ENCODE measurements at places on chromosomes 1 and 21.

DNA sequence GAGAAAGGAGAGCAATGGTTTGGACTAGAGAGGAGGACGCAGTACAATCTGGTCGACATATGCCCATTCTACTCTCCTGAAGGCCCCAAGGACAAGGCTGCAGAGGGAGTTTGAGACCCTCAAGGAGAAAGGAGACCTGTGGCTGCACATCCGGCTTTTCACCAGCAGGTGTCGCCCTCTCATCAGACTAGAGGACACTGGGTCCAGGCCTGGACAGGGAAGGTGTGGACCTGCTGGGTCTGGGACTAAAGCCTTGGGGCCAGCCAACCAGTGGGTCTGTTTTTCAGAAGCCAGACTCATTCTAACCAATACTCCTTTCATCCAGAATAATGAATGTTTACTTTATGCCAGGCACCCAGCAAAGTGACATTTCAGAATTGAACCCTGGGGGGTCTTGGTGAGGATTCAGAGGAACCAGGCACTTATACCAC lies 5.0 kb downstream of the SRARP start:
- DNase-seq, result peak; percentile 92

GRCh38 chr1:175894581-175894980 lies 151.2 kb upstream of the TNR start:
- no peak for DNase-seq

DNA sequence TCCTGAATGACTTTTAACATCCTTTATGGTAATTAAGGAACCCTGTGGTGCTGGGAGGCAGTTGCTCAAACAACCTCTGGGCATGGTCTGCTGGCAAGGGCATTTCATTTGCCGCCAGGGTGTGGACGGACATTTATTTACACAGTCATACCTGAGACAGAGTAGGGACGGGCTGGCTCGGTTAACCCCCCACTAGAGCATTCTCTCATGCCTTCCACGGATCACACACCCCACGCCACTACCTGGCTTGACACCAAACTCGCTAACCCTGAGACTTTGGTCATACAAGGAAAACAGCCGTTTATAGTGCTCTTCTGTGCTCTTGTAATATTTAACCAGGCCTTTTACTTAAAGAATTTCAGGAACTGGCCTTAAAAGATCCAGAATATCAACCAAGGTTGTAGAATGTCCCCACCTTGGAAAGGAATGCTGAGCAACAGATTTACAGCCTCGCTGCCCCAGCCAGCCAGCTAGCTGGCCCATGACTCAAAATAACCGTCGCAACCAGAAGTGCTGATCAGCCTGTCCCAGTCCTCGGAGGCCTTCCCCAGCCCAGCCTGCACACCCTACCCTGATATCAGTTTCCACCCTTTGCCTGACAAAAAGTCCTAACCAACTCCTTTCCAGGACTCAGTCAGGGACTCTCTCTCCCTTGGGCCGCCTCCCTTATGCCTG lies 6.5 kb upstream of the PDXK start:
- DNase-seq, result peak; percentile 55

DNA sequence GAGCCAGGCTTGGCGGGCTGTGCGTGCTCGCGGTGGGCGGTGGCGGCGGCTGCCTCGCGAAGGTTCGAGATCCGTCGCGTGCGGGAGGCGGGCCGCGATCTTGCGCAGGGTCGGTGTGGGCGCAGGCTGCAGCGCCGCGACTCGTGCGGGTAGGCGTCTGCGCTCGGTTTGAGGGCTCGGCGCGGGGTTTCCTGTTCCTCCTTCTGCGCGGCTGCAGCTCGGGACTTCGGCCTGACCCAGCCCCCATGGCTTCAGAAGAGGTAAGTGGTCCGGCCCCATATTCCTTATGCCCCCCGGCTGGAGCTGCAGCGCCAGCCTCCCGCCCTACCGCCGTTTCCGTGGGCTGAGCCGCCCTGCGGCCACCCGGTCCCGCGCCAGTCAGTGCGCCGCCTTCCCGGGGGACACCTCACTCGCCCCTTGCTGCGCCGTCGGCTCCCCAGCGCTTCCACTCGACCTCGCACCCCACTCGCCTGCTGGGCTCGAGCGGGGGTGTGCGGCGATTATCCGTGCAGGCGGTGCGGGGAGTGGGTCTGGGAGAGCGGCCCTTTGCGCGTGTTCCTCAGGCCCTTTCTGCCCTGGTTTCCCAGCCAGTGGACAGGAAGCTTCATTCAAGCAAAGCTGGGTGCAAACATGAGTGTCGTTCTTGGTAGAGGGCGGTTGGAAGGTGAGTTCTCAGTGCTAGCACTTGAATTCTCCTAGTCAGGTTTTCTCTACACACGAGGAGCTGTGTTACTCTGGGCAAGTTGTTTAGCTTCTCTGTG lies at the start of gene CACYBP:
TSS of gene CACYBP (plus strand) at position 12 of the 761 bp plus-strand sequence. CDS start at position 246, 234 bp downstream.
- DNase-seq, result peak; percentile 66

GRCh38 chr1:62452951-62453350 lies 16.1 kb downstream of the USP1 start:
- DNase-seq, result no peak

GRCh38 chr1:151327223-151327902 lies at the start of gene PI4KB:
Gene PI4KB, minus strand, starts transcription at chr1:151327416. Its CDS starts 10,935 bp downstream, at chr1:151316481.
- DNase-seq, result peak; percentile 99
